Activated CD8-positive, alpha-beta memory T cell treated with anti-CD3 and anti-CD28 coated beads, Interleukin-2, amount 10 ng/mL, durations not matched to agents 7 days and 5 days (primary cell): ENCODE measurements at places on chromosomes 1 and 21.

GRCh38 chr1:246782120-246782900 lies 58.1 kb downstream of the SCCPDH start:
- no peak for DNase-seq

DNA sequence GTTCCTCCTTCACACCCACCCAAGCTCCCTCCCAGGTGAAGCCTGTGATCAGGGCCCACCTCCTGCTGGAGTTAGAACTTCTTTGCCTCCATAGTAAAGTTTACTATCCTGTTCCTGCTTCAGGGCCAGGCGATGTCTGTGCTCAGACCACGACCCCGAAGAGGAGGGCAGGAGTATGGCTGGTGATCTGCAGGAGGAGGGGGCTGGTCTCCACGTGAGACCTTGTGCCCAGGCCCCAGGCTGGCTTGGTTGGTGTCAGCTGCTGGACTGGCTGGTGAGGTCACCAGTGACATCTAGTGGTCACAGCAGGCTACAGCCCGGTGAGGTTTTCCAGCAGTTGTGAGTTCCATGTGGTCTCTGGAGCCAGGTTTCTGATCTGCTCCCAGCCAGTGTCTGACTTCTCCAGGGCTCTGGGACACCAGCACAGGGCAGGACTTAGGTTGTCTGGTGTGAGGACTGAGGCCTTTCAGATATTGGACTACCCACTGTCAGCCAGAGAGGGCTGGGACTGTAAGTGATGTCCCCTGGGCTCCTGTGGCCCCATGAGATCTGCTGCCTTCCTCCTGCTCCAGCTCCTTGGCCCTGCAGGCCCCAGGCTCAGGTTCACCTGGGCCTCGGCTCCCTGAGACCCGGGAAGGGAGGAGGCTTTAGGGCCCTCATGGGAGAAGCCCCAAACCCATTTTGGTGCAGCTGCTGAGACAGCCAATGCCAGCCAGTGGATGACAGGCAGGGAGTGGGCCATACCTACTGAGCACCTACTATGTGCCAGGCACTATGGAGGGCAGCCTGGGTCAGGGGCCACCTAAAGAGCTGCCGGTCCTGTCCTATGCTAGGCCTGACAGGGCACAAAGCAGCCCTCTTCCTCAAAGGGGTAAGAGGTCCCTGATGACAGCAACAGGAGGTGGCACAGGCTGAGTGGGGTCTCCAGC lies 6.0 kb upstream of the UBL4B start:
- DNase-seq: peak; percentile 74

DNA sequence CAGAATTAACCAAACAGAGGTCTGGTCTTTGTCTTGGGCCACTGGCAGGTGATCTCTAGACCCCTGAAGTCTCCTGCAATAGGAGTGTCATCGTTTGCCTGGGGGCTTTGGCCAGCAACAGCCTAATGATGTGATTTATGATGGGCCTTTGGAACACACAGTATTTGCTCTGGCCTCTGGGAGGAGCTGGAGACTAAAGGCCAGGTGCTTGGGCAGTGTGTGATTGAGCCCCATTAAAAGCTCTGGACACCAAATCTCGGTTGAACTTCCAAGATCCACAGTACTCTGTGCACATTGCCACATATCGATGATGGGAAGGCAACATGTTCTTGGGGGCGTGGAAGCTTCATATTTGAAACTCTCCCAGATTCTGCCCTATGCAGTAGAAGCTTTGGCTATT lies 32.0 kb upstream of the TLR5 start:
- DNase-seq: no peak

DNA sequence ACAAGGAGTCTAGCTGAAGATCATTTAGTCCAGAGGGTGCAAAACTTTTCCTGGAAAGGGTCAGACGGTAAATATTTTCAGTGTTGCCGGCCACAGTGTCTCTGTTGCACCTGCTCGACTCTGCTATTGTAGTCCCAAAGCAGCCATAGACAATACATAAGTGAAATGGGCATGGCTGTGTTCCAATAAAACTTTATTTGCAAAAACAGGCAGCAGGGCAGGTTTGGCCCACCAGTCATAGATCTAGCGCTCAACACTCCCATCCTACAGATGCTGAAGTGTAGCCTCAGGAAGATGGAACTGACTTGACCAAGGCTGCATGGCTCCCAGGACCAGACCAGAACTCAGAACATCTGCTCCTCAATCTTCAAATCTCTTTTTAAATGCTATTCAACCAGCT lies 46.2 kb upstream of the CLDN14 start:
- no peak for DNase-seq

- no peak for DNase-seq
Measured at GRCh38 chr1:92494485-92495141, 7.9 kb upstream of the GFI1 start.
